Kidney (tissue), 22 donors: ENCODE measurements at places on chromosomes 2 and 18.

- no peak for DNase-seq
- no peaks in the 10 kb centered on the region for H3K4me1 ChIP-seq
- no peak overlapping the region for H3K27ac ChIP-seq
These were observed 588.9 kb upstream of the NRXN1 start for GRCh38 chr2:51620796-51621195.

DNA sequence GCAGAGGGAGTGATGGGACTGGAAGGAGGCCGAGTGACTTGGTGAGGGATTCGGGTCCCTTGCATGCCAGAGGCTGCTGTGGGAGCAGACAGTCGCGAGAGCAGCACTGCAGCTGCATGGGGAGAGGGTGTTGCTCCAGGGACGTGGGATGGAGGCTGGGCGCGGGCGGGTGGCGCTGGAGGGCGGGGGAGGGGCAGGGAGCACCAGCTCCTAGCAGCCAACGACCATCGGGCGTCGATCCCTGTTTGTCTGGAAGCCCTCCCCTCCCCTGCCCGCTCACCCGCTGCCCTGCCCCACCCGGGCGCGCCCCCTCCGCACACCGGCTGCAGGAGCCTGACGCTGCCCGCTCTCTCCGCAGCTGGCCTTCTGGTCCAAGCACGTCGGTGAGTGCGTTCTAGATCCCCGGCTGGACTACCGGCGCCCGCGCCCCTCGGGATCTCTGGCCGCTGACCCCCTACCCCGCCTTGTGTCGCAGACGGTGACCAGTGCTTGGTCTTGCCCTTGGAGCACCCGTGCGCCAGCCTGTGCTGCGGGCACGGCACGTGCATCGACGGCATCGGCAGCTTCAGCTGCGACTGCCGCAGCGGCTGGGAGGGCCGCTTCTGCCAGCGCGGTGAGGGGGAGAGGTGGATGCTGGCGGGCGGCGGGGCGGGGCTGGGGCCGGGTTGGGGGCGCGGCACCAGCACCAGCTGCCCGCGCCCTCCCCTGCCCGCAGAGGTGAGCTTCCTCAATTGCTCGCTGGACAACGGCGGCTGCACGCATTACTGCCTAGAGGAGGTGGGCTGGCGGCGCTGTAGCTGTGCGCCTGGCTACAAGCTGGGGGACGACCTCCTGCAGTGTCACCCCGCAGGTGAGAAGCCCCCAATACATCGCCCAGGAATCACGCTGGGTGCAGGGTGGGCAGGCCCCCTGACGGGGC, 4.6 kb downstream of the PROC start:
- H3K27me3 ChIP-seq, result no peaks in the 10 kb centered on the region
- H3K4me1 ChIP-seq, result no peaks in the 10 kb centered on the region
- DNase-seq, result peak; percentile 70
- no peaks in the 10 kb centered on the region for H3K36me3 ChIP-seq

- H3K27ac ChIP-seq, result no peak overlapping the region
- no peaks in the 10 kb centered on the region for H3K27me3 ChIP-seq
- H3K4me1 ChIP-seq, result peaks cover 16% of the 10 kb centered on the region
- no peak overlapping the region for H3K4me3 ChIP-seq
- no peaks in the 10 kb centered on the region for H3K36me3 ChIP-seq
These were observed 33.2 kb upstream of the YES1 start for GRCh38 chr18:845152-845819.

DNA sequence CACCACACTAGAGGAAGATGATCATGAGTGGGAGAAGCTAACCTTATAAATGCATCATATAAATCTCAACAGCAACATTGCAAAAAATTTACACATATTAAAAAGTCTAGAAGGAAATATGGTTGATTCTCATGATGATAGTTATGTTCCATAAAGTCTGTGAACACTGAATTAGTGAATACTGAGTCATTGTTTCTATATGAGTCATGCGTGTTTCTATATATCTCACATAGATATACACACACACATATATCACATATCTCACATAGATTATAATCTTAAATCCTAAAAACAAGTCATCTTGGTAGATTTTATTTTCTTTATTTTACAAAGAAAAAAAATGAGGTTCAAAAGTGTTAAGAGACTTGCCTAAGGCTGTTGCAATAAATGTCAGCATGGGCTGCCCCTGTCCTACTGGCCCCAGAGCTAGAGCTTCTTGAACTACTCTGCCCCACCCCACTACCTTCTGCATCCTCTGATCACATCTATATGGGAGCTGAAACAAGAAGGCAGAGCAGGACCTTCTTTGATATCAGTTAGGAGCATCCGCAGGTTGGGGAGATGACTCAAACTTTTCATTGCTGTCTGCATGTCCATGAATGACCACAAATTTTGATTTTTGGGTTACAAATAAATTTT, 81.8 kb upstream of the ADAM23 start:
- H3K4me3 ChIP-seq, result no peak overlapping the region
- H3K4me1 ChIP-seq, result no peaks in the 10 kb centered on the region
- no peaks in the 10 kb centered on the region for H3K36me3 ChIP-seq
- no peaks in the 10 kb centered on the region for H3K27me3 ChIP-seq

DNA sequence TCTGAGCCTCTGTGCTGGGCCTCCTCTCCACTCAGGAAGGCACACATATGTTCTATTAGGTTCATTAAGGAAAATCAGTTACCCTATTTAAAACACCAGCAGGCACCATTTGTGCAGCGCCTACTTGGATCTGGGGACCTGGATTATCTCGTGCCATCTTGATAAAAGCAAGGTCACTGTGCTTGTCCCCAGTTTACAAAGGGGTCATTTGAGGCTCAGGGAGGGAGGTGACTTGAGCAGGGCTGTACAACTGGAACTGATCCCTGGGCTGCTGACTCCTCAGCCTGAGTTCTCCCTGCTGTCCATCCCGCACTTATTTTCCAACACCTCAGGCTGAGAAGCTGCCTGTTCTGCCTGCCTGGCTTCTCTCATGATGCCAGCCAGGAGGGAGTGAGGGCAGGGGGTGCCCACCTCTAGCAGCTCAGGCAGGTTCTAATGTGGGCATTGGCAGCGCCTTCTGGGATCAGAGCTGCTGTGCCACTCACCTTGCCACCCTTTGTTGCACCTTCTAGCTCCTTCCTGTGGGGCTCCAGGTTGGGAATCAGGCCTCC, 120.3 kb downstream of the GLI2 start:
- peaks cover 3% of the 10 kb centered on the region for H3K4me1 ChIP-seq
- no peaks in the 10 kb centered on the region for H3K27me3 ChIP-seq
- DNase-seq, result no peak
- no peak overlapping the region for H3K4me3 ChIP-seq
- H3K36me3 ChIP-seq, result no peaks in the 10 kb centered on the region

DNA sequence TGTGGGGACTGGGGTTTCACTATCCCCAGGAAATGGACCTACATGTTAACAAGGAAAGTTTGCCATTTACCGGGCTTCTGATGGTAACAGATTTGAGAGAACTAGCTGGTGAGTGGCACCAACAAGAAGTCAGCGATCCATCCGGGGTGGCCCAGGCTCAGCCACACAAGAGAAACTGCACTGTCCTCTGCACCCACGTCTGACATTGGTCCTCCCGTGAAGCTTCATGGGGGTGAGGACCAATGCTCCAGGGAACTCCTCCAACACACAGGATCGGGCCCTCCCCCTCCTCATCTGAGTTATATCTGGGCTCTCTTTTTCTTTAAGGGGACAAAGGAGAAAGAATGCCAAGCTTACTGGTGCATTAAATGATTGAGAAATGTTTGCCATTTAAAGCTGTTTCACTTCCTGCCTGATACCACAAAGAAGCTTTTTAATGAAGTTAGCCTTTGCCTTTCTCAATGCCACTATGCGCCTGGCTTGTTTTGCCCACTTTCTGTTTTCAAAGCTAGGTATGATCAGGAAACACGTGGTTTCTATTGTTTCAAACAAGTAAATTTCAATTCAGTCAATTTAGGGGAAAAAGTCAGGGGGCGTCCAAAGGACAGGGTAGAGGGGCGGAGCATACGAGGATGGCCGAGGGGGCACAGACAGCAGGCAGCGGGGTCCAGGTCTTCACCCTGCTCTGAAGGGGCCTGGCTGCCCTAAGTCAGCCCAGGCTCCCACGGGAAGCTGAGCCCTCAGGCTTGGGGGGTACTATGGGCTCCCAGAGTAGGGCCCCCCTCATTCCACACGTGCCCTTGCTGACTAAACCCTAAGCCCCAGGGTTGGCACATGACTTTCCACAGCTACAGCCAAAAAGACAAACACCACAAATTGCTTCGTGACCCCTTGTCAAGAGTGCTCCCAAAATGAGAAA, 204.0 kb upstream of the ID2 start:
- H3K36me3 ChIP-seq, result no peaks in the 10 kb centered on the region
- peaks cover 2% of the 10 kb centered on the region for H3K4me1 ChIP-seq
- no peak for DNase-seq
- H3K27ac ChIP-seq, result peak overlapping the region; percentile 23

DNA sequence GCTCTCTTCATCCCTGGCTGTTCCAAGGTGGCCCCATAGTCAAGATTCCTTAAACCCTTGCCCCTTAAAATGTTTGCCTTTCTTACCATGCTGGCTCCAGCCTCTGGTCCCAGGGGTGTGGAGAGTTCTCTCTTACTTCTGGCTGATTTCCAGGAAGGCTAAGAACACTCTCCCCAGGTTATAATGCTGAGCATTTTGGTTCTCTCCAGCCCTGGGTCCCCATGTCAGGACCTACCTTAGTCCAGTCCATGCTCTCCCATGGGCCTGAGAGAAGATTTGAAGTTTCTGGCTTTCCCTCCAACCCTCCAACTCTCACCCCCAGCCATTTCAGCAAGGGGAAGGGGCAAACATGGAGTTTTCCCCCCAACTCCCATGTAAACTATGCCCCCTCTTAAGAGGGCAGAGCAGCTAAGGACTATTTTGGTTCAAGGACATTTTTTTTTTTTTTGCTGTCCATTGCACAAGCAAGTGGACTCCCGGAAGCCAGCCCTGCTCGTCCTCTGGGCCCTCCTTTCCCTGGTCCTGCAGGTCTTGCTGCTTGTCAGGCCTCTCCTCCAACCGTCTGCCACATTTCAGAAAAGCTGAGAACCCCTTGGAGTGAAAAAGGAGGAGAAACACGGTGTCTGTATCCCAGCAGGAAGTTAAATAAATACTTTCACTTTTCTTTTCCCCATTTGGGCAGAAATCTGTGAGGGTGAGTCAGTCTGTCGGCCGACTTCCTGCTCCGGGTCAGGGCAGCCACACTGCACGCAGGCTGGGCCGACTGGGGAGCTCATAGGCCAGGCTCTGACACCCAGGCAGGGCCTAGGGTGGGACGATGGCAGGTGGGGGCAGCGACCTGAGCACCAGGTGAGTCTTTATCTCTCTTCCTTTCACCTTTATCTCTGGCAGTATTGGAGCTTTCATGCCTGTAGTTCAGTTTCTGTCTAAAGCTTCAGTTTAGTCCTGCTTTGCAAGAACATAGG, at the start of gene SP140L:
TSS of gene SP140L (plus strand) at position 741 of the 965 bp plus-strand sequence. CDS start at position 818, 77 bp downstream.
- peak within 1 kb of the TSS; percentile 61 for H3K4me3 ChIP-seq
- peak; percentile 92 for DNase-seq
- H3K36me3 ChIP-seq, result no peaks in the 10 kb centered on the region
- no peaks in the 10 kb centered on the region for H3K27me3 ChIP-seq
- no peaks in the 10 kb centered on the region for H3K4me1 ChIP-seq

GRCh38 chr2:62785810-62786597, 80.5 kb downstream of the EHBP1 start:
- H3K36me3 ChIP-seq, result no peaks in the 10 kb centered on the region
- DNase-seq, result no peak
- no peak overlapping the region for H3K27ac ChIP-seq
- H3K4me3 ChIP-seq, result no peak overlapping the region
- no peaks in the 10 kb centered on the region for H3K27me3 ChIP-seq
- H3K4me1 ChIP-seq, result no peaks in the 10 kb centered on the region

DNA sequence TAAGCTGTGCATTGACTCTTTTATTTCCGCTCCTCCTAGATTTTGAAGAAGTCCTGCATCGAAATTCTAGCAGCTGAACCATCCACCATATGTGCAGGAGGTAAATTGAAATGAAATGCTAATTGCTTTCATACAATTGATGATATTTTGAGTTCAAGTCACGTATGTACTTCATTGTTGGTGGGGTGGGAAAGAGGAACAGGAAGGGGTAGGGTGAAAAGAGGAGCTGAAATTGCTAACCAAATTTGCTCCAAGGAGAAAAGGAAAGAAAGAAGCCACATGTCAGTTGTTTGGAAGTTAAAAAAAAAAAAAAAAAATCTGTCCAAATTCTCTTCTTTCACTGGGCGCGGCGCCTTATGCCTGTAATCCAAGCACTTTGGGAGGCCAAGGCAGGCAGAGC, 77.8 kb downstream of the ANTXR1 start:
- H3K27me3 ChIP-seq, result no peaks in the 10 kb centered on the region
- no peak overlapping the region for H3K4me3 ChIP-seq
- H3K36me3 ChIP-seq, result no peaks in the 10 kb centered on the region
- no peak overlapping the region for H3K27ac ChIP-seq

DNA sequence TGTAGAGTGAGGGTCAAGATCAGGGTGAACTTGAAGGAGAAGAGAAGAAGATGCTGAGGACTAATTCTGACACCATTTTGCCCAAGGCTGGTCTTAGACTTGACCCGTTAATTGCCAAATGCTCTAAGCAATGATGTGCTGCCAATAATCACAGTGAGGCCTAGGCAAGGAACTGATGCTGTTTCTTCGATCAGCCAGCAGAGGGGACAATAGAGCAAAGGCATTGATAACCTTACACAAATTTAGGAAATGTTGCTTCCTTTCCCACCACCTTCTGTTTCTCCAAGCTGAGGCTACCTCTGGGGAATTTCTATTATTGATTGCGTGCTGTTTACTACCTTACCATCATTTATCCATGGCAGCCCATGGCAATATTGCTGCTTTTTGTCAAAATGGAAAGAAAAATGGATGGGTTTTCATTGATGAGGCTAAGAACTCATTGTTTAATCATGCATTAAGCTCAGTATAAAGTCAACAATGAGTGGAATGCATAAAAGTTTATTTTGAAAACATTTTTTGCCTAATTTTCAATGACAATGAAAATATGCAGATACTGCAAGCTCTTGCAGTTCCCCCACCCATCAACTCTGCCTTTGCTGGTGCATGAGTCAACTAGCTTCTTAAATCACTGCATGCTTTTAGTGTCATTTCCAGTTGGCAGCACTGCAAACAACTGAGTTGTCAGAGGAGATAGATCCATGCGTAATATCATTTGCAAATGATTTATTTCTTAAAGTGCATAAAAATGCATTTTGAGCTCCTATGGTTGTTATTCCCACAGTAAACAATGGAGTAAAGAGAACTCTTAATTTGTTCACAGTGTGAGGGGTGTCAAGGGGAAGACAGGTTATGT, 116.4 kb upstream of the NYAP2 start:
- H3K27me3 ChIP-seq, result no peaks in the 10 kb centered on the region
- DNase-seq, result no peak
- no peak overlapping the region for H3K27ac ChIP-seq
- no peaks in the 10 kb centered on the region for H3K36me3 ChIP-seq
- no peak overlapping the region for H3K4me3 ChIP-seq

- no peak for DNase-seq
- peaks cover 8% of the 10 kb centered on the region for H3K4me1 ChIP-seq
- H3K27me3 ChIP-seq, result no peaks in the 10 kb centered on the region
- no peak overlapping the region for H3K4me3 ChIP-seq
These were observed 257.1 kb downstream of the PRKCE start for GRCh38 chr2:45908316-45909170.

- no peaks in the 10 kb centered on the region for H3K4me1 ChIP-seq
- DNase-seq, result no peak
- no peak overlapping the region for H3K27ac ChIP-seq
- H3K36me3 ChIP-seq, result no peaks in the 10 kb centered on the region
These were observed 143.9 kb upstream of the KLHL29 start for GRCh38 chr2:23241121-23241520.
